ENCODE measurements at places on chromosomes 12 and 14. TPM values are rescaled to one million over a fixed set of nuclear protein-coding genes. Genes with fewer than 3 reads are reported as not detected.

DNA sequence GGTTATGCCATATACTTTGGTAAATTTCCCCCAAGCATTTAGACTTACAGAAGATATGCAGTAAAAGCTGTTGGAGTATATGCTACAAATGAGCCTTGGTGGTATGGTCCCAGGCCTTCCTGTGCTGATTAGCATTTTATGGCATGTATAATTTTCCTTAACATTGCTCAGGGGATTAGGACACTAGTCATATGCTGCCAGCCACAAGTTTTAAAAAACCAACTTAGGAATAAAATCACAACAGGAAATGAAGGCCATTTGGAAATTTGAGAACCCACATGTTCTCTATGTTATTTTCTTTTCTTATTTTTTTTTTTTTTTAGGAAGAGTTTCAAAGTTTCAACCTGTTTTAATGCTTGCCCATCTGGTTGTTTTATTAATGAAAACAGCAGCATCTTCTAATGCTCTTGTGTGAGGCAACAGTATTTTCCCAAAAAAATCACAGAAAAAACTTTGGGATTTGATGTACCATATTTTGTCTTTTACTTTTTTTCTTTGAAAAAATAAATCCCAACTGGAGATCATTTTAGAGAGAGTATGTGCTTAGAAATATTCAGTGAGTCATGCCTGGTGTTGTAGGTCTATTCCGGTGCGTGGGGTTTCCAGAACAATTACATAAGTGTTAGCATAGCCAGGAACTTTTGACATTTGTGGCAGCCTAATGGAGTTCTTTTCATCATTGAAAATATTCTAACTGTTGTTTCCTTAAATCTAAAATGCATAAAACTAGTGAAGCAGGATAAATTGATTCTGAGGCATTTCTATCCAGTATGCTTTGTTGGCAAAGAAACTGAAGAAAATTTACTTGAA lies 21.7 kb upstream of the DUSP6 start:
- no peak overlapping the region for H3K4me3 ChIP-seq
- H3K27me3 ChIP-seq: no peaks in the 10 kb centered on the region
- H3K36me3 ChIP-seq: peaks cover 5% of the 10 kb centered on the region
- H3K27ac ChIP-seq: peak overlapping the region; percentile 58
- ATAC-seq: peak; percentile 91
- peaks cover 6% of the 10 kb centered on the region for H3K4me1 ChIP-seq

DNA sequence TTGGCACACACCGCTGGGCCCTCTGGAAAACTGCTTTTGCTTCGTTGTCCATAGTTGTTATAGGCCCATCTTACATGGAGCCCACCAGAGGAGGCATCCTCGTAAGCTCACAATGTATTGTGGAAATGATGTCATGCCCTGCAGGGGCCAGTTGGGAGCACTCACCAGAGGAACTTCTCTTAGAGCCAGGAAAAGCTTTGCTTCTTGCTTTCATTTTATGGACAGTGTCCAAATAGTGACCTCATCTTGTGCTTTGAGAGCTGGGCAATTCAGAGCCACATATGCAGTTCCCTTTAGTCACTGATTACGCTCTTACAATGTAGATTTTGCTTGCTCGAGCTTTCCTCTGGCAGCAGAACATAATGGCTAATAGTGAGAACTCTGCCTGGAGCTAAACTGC lies 275.6 kb downstream of the AACS start:
- peak; percentile 61 for ATAC-seq
- no peak overlapping the region for H3K4me3 ChIP-seq
- H3K27me3 ChIP-seq: peaks cover 8% of the 10 kb centered on the region
- no peaks in the 10 kb centered on the region for H3K36me3 ChIP-seq

DNA sequence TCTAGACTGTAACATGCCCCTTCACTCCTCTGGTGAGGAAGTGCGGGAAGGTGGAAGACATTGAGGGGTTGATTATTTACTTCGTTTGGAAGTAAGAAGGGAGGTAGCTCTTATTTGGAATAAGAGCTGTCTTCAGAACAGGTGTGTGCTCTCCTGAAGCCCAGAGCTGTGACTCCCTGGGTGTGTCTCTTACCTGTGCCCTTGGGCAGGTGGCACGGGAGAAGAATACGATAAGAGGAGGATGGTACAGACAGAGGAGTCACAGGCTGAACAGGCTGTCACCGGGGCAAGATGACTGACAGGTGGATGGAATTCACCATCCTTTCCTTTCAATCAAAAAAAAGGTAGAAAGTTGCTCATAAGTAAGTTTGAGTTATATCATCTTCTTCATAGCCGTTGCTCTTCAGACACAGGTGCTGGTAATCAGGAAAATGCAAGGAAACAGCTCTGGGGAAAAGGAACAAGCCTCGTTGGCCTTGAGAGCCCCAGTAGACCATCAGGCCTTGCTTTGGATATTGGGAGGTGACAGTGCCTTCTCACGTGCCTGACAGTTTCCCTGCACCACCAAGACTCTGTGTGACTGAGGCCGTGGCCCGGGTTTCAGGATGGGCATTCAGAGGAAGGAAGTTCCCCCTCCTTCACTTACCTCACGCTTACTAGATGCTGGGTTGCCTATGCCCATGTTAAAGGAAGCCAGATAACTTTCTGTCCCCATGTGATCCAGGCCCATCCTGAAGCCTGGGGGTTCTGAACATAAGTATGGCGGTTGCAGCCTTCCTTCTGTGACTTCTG lies 120.4 kb downstream of the ETV6 start:
- peak overlapping the region; percentile 91 for H3K27ac ChIP-seq
- H3K36me3 ChIP-seq: no peaks in the 10 kb centered on the region
- H3K27me3 ChIP-seq: no peaks in the 10 kb centered on the region
- no peak for ATAC-seq
- H3K4me3 ChIP-seq: no peak overlapping the region

DNA sequence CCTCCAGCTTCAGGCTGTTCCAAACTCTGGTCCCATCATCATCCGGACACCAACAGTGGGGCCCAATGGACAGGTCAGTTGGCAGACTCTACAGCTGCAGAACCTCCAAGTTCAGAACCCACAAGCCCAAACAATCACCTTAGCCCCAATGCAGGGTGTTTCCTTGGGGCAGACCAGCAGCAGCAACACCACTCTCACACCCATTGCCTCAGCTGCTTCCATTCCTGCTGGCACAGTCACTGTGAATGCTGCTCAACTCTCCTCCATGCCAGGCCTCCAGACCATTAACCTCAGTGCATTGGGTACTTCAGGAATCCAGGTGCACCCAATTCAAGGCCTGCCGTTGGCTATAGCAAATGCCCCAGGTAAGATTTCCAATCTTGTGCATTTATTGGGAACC lies 3.3 kb downstream of the SP1 start:
- no peaks in the 10 kb centered on the region for H3K36me3 ChIP-seq
- ATAC-seq: no peak

DNA sequence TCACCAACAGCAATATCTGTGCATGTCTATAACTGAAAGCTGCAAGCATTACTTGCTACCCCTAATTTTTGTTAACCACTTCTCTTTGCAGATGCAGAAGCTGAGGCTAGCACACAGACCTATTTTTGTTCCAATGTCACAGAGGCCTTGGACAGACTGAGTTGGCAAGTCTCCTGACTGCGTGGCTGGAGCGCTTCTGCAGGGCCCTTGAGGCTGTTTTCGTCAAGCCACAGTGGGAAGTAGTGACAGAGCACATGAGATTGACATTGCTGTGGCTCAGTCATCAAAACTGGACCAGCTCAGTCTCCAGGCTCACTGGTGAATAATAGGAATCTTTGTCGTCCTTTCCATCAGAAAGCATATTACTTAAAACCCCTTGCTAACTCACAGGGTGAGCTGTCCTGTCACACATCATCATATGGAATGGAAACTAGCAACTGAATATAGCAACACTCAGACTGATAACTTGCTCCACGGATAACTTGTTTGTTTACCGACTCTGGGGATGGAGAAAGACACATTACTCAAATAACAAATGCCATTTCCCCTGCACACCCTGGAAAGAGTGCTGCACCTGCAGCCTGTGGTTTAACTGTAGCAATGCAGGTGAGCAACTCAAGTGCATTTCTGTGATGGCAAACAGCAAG lies 43.6 kb upstream of the DDX11 start:
- no peaks in the 10 kb centered on the region for H3K36me3 ChIP-seq
- no peak overlapping the region for H3K4me3 ChIP-seq
- no peak overlapping the region for H3K27ac ChIP-seq
- ATAC-seq: no peak
- no peaks in the 10 kb centered on the region for H3K4me1 ChIP-seq
- H3K27me3 ChIP-seq: no peaks in the 10 kb centered on the region

- H3K27me3 ChIP-seq: peaks cover 91% of the 10 kb centered on the region
- H3K4me3 ChIP-seq: peak overlapping the region; percentile 38
- no peaks in the 10 kb centered on the region for H3K36me3 ChIP-seq
Measured at GRCh38 chr14:104461676-104462449, 117.7 kb upstream of the C14orf180 start.

GRCh38 chr14:38143170-38143569 lies 64.5 kb upstream of the SSTR1 start:
- ATAC-seq: no peak
- no peaks in the 10 kb centered on the region for H3K27me3 ChIP-seq
- no peaks in the 10 kb centered on the region for H3K36me3 ChIP-seq

- H3K27ac ChIP-seq: no peak overlapping the region
- H3K27me3 ChIP-seq: no peaks in the 10 kb centered on the region
- no peak overlapping the region for H3K4me3 ChIP-seq
- ATAC-seq: no peak
Measured at GRCh38 chr14:98651037-98651436, 621.0 kb downstream of the BCL11B start.

GRCh38 chr14:66099451-66099850 lies 386.7 kb upstream of the CCDC196 start:
- no peaks in the 10 kb centered on the region for H3K36me3 ChIP-seq
- H3K27ac ChIP-seq: no peak overlapping the region
- H3K4me1 ChIP-seq: no peaks in the 10 kb centered on the region
- H3K27me3 ChIP-seq: peaks cover 5% of the 10 kb centered on the region
- no peak for ATAC-seq

- no peak overlapping the region for H3K27ac ChIP-seq
- H3K36me3 ChIP-seq: no peaks in the 10 kb centered on the region
- H3K4me1 ChIP-seq: no peaks in the 10 kb centered on the region
- no peak overlapping the region for H3K4me3 ChIP-seq
- no peaks in the 10 kb centered on the region for H3K27me3 ChIP-seq
Measured at GRCh38 chr12:101564912-101565311, 29.9 kb upstream of the MYBPC1 start.

GRCh38 chr12:121930862-121931261 lies 12.5 kb downstream of the CFAP251 start:
- H3K4me1 ChIP-seq: no peaks in the 10 kb centered on the region
- no peak overlapping the region for H3K27ac ChIP-seq

GRCh38 chr12:121114019-121114639 lies 18.5 kb upstream of the P2RX7 start:
- H3K36me3 ChIP-seq: no peaks in the 10 kb centered on the region
- no peaks in the 10 kb centered on the region for H3K4me1 ChIP-seq
- H3K27me3 ChIP-seq: peaks cover 12% of the 10 kb centered on the region
- no peak for ATAC-seq
- H3K4me3 ChIP-seq: no peak overlapping the region
- H3K27ac ChIP-seq: no peak overlapping the region

- no peak overlapping the region for H3K4me3 ChIP-seq
- H3K4me1 ChIP-seq: no peaks in the 10 kb centered on the region
- peaks cover 99% of the 10 kb centered on the region for H3K27me3 ChIP-seq
- ATAC-seq: no peak
- no peak overlapping the region for H3K27ac ChIP-seq
Measured at GRCh38 chr14:104135121-104135903, 3.1 kb upstream of the KIF26A start.

DNA sequence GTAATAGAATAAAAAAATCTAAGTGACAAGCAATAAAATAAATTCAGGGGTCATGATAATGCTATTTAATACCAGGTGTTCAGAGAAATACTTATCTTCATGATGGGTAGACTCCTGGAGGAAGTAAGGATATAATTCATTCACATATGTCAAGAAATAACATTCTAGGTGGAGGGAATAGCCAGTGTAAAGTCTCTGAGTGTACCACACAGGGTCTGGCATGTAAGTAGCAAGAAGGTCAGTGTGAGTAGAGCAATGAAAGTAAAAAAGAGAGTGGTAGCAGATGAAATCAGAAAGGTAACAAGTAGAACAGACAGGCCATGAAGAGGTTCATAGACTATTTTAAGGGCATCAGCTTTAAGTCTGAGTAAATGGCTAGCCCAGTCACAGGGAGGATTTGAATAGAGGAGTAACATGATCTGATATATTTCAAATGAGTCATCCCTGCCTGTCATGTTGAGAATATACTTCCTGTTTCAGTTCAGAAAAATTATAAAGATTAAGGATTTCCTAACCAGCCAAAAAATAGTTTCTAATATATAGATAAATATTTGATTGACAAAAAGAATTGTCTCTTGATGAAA lies 519.9 kb downstream of the C12orf50 start:
- ATAC-seq: no peak
- H3K27ac ChIP-seq: no peak overlapping the region
- no peaks in the 10 kb centered on the region for H3K4me1 ChIP-seq

DNA sequence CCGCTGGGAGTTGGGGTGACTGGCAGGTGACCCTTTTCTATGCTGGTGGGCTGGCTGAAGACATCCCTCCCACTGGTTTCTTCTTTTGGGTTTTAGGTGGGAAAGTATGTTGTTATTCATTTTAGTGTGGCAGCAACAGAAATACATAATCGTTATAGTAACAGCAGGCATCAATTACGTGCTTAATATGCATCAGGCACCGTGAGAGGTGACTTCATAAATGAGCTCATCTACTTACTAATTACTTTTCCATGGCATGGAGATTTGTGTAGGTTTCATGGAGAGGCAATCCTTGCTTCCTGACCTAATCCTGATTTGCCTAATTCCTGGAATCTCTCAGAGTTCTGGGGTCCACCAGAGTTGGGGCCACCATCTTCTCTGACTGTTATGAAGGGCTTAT lies 13.4 kb upstream of the CELA1 start:
- H3K27ac ChIP-seq: no peak overlapping the region
- no peaks in the 10 kb centered on the region for H3K36me3 ChIP-seq
- H3K4me1 ChIP-seq: no peaks in the 10 kb centered on the region
- no peak for ATAC-seq
- peaks cover 5% of the 10 kb centered on the region for H3K27me3 ChIP-seq

- H3K4me3 ChIP-seq: no peak overlapping the region
- no peak overlapping the region for H3K27ac ChIP-seq
- ATAC-seq: no peak
Measured at GRCh38 chr14:85444635-85445034, 85.3 kb upstream of the FLRT2 start.

DNA sequence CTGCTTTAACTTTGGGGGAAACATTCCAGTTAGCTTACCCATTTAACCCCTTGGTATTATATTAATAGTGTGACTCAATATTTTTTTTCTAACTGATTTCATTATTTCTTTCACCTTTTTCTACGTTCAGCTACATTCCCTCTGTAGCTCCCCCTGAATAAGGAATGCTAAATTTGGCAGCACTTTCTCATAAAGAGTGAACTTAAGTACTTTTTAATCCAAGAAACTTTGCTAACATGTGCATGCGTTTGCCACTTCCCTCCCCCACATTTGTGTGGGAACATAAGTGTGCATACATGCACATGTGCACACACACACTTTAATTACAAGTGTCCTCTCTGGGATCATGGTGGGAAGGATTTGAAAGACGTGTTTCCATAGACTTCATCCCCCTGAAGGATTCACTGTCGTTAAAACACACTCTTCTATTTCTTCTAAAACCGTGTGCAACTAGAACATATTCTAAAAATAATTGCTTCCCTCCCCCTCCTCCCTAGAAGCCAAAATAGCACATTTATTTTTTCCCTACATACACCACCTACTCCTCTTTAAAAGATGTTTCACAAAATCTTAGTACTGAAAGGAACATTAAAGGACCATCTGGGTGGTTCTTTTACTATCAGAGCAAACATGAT lies 142.6 kb downstream of the PPM1H start:
- no peak overlapping the region for H3K27ac ChIP-seq
- H3K4me3 ChIP-seq: no peak overlapping the region
- H3K27me3 ChIP-seq: no peaks in the 10 kb centered on the region

TAS2R31 gene
- total RNA-seq: 4.2 TPM

SYNE3 gene
- total RNA-seq: 16.5 TPM

ASCL1 gene
- total RNA-seq: not detected

RTL1 gene
- total RNA-seq: not detected
